CD4-positive, alpha-beta T cell treated with Interleukin-21 for 1 hour (primary cell): ENCODE measurements at places on chromosomes 16 and 17.
A peak's percentile ranks its signal among the peaks of the same experiment; 100 is the strongest.

GRCh38 chr17:39209317-39210092, 9.4 kb downstream of the RPL19 start:
- peak; percentile 76 for DNase-seq

DNA sequence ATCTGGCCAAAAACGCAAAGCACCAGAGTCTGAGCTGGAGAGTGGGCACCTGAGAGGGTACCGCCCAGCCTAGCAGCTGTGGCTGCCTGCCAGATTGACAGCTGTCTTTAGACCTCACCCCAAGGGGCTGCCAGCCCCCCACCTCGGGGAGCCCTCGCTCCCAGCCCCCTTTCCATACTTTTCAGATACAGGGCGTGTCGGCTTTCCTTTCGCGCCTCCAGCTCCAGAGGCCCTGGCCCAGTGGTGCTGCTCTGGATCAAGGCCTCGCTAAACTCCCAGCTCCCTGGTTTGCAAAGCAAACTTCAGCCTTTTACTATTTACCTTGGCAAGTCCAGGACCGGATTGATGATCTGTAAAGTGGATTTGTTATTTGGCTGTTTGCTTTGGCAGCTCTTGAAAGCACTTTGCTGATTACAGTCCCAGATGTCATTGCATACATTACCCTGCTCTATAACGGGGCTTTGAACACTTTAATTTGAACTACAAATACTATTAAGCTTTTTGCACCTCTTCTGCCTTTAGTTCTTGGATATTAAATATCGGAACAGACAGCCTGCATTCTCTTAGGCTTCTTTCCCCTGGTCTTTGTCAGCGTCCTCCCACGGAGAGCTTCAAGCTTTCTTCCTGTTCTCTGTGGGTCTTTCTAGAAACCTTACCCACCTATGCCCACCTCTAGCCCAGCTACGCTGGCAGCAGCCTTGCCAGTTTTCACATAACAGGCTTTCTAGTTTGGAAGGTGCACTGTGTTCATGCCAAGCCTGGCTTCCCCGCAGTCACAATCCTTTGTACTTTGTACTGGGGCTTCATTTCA, 63.6 kb upstream of the TBX2 start:
- no peak for DNase-seq

DNA sequence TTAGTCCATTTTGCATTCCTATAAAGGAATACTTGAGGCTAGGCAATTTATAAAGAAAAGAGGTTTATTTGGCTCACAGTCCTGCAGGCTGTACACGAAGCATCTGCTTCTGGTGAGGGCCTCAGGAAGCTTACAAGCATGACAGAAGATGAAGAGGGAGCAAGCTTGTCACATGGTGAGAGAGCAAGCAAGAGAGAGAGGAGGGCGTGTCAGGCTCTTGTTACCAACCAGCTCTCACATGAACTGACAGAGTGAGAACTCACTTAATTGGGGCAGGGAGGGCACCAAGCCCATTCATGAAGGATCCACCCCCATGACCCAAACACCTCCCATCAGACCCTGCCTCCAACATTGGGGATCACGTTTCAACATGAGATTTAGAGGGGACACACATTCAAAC, 1.6 kb downstream of the CHCT1 start:
- DNase-seq, result no peak

GRCh38 chr17:9986754-9987382, 81.8 kb upstream of the RCVRN start:
- DNase-seq, result no peak

- DNase-seq, result peak; percentile 47
These were observed at the start of gene PMFBP1 for GRCh38 chr16:72172105-72173034. Gene PMFBP1 (minus strand): TSS chr16:72172155. CDS start chr16:72171208, 947 bp downstream.

DNA sequence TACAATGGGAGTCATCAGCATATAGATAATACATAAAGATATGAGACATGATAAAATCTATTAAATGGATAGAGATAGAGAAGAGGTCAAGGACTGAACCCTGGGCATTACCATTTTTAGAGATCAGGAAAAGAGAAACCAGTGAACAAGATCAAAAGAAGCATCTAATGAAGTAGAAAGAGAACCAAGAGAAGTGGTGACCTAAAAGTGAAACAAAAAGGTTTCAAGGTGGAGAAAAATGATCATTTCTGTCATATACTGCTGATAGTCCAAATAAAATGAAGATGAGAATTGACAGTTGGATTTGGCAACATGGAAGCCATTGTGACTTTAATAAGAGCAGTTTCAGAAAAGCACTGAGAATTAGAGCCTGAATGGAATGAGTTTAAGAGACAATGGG, 165.1 kb downstream of the PPM1E start:
- DNase-seq, result no peak

DNA sequence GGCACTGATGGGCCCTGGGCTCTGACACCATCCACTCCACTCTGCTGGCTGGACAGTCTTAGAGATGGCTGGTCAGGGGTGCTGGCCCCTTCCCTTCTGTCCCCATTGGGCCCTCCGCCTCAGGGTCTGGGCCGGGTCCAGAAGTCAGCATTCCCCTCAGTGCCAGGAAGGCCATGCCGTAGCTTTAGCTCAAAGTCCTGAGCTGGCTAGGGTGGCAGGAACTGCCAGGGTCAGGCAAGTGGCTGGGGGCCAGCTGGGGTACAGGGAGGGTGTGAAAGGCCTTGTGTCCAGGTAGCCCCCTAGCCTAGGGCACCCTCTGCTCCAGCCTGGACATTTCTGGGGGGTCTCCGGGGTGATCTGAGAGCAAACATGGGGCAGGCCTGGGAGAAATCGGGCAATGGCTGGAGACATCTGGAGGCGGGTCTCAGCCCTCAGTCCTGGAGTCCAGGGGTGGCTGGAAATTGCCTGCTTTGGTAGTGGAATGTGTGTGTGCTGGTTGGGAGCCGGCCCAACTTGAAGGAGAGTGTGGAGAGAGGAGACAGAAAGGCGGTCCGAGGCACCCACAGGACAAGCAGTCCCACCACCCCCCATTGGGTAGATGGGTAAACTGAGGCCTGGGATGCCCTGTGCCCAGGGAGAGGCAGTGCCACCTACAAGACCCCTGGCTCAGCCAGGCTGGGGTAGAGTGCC, 32.5 kb downstream of the TPSG1 start:
- DNase-seq, result no peak

GRCh38 chr17:2723505-2723996, 12.0 kb upstream of the CLUH start:
- no peak for DNase-seq

GRCh38 chr17:55340176-55340575, 75.4 kb downstream of the HLF start:
- no peak for DNase-seq
